ENCODE measurements at places on chromosomes 2 and 18. TPM values are rescaled to one million over a fixed set of nuclear protein-coding genes. Genes with fewer than 3 reads are reported as not detected.

The MPP4 gene
- 156 TPM for total RNA-seq

The DCDC2C gene
- total RNA-seq, result 1.6 TPM

The TEX44 gene
- total RNA-seq, result not detected

The OSBPL6 gene
- total RNA-seq, result 10.1 TPM

The NDC80 gene
- 10.5 TPM for total RNA-seq

The CCDC74B gene
- total RNA-seq, result 13.4 TPM

The DYNAP gene
- not detected for total RNA-seq
